ENCODE measurements at places on chromosomes 16 and 17. TPM values are rescaled to one million over a fixed set of nuclear protein-coding genes. Genes with fewer than 3 reads are reported as not detected.

Gene SRCIN1
- total RNA-seq, result 1.1 TPM

Gene PTX4
- total RNA-seq, result not detected

Gene SLC38A8
- not detected for total RNA-seq

GRCh38 chr16:13298666-13299065 lies 397.3 kb downstream of the SHISA9 start:
- DNase-seq, result no peak

Gene TAT
- total RNA-seq, result not detected

DNA sequence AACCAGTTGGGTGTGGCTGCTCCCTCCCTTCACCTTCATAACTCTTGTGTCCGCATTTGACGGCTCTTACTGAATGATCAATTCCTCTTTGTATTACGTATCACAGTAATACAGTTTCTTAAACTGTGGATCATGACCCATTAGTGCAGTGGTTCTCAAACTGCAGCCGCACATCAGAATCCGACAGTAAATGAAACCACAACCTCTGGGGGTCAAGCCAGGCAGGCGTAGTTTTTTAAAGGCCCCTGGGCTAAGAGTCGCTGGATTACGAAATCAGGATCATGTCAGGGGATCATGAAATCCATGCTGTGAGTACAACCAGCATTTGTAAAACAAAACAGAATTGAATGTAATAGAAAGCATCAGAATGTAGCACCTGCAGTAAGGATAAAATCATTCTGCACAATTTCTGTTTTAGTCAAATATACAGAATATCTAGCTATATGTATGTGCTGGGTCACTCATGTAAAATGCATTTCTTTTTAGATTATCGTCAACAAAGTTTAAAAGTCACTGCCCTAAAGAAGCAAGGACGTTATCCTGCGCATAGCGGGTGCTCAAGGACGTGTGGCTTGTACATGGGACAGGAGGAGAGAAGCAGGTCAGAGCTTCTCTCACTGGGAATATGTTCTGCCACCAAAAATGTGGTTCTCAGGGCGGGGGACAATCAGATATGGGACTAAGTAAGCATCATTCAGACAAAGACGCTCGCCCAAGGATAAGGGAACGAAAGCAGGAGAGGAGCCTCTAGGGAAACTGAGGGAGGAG lies 113.1 kb downstream of the ZFHX3 start:
- no peak for DNase-seq

Gene SEZ6L2
- 0.35 TPM for total RNA-seq

Gene SNN
- 11.0 TPM for total RNA-seq

DNA sequence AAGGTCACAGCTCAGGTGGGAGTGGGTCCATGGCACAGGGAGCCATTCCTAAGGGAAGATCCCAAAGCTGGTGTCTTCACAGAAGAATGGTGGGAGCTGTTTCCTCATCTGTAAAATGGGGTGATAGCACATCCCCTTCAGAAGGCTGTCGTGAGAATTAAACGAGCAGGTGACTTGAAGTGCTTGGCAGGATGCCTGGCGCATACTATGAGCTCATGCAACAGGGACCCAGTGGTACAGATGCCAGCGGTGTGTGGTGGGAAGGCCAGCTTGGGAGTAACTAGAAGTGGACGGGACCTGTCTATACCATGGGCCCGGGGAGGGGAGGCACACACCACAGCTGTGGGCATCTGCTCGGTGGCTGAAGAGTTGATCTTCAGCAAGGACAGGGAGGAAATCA lies 189.3 kb upstream of the TNRC6C start:
- no peak for DNase-seq

GRCh38 chr17:194828-195602 lies 13.6 kb upstream of the DOC2B start:
- no peak for DNase-seq

Gene ERI2
- 19.6 TPM for total RNA-seq

All from activated naive CD4-positive, alpha-beta T cell treated with anti-CD3 and anti-CD28 coated beads, Interleukin-2, amount 50 U/mL, for 72 hours (primary cell).